ENCODE measurements at places on chromosomes 3 and 15. TPM values are rescaled to one million over a fixed set of nuclear protein-coding genes. Genes with fewer than 3 reads are reported as not detected.

Gene HCN4
- total RNA-seq: not detected

Gene SNTN
- not detected for total RNA-seq

Gene TLR9
- total RNA-seq: under 0.01 TPM

Gene CACNA1D
- 0.17 TPM for total RNA-seq

Gene PIK3CB
- total RNA-seq: 17.0 TPM

Gene TGM5
- not detected for total RNA-seq

Gene SPTSSB
- not detected for total RNA-seq

Gene VGLL3
- total RNA-seq: 53.7 TPM

Gene RTP1
- total RNA-seq: not detected

Gene COL7A1
- total RNA-seq: 36.7 TPM

Gene CCR8
- total RNA-seq: not detected

Gene EDC3
- total RNA-seq: 8.9 TPM

Gene SUCNR1
- total RNA-seq: under 0.01 TPM

Gene FAM81A
- 0.33 TPM for total RNA-seq

Gene TRPM1
- total RNA-seq: not detected

Gene RARRES1
- total RNA-seq: 93.3 TPM

Gene TRMT10C
- total RNA-seq: 32.1 TPM

Gene ANKRD34C
- not detected for total RNA-seq

Gene PPP1R14D
- total RNA-seq: not detected

Gene ITIH1
- not detected for total RNA-seq

Gene ZIC1
- total RNA-seq: 0.26 TPM

Gene GOLGA8N
- total RNA-seq: 3.6 TPM

Gene GOLGA6D
- total RNA-seq: not detected

Gene PLSCR1
- 43.9 TPM for total RNA-seq

Gene EPHA3
- 0.99 TPM for total RNA-seq

Gene SLC12A1
- total RNA-seq: not detected

Gene SERINC4
- under 0.01 TPM for total RNA-seq

Gene TRH
- total RNA-seq: not detected

Gene HHATL
- total RNA-seq: not detected

Gene ITPKA
- 3.9 TPM for total RNA-seq

Gene XIRP1
- not detected for total RNA-seq

Gene FBXL22
- 0.50 TPM for total RNA-seq

Gene LRRC34
- 1.8 TPM for total RNA-seq

Gene SKOR1
- 0.17 TPM for total RNA-seq

Gene CDCP1
- 16.9 TPM for total RNA-seq

Gene GNAT1
- total RNA-seq: not detected

Gene REC114
- total RNA-seq: not detected

Gene BTLA
- not detected for total RNA-seq

Gene SMCO1
- not detected for total RNA-seq

Gene C3orf49
- not detected for total RNA-seq

Gene DISP2
- 0.26 TPM for total RNA-seq

Gene EBLN2
- 3.0 TPM for total RNA-seq

Gene MYO5A
- total RNA-seq: 24.4 TPM

Gene GOLGA6L7
- not detected for total RNA-seq

Gene UROC1
- not detected for total RNA-seq

Gene PLIN1
- total RNA-seq: 0.51 TPM

Gene LDHAL6B
- not detected for total RNA-seq

Gene BFSP2
- not detected for total RNA-seq

Gene PRTG
- 4.0 TPM for total RNA-seq

Gene ALDH1A3
- 73.7 TPM for total RNA-seq

Gene SOX2
- not detected for total RNA-seq

Gene CMC1
- 5.4 TPM for total RNA-seq

Gene TMEM43
- total RNA-seq: 87.1 TPM

Gene SPATA12
- total RNA-seq: not detected

Gene PRSS50
- total RNA-seq: not detected

Gene ZMYND10
- 0.26 TPM for total RNA-seq
